ENCODE measurements at places on chromosomes 7 and 10.

GRCh38 chr7:8232999-8233847 is 28.7 kb downstream of the ICA1 start:
- no peak for DNase-seq

GRCh38 chr10:96670786-96671185 is 49.5 kb downstream of the PIK3AP1 start:
- no peak for DNase-seq

DNA sequence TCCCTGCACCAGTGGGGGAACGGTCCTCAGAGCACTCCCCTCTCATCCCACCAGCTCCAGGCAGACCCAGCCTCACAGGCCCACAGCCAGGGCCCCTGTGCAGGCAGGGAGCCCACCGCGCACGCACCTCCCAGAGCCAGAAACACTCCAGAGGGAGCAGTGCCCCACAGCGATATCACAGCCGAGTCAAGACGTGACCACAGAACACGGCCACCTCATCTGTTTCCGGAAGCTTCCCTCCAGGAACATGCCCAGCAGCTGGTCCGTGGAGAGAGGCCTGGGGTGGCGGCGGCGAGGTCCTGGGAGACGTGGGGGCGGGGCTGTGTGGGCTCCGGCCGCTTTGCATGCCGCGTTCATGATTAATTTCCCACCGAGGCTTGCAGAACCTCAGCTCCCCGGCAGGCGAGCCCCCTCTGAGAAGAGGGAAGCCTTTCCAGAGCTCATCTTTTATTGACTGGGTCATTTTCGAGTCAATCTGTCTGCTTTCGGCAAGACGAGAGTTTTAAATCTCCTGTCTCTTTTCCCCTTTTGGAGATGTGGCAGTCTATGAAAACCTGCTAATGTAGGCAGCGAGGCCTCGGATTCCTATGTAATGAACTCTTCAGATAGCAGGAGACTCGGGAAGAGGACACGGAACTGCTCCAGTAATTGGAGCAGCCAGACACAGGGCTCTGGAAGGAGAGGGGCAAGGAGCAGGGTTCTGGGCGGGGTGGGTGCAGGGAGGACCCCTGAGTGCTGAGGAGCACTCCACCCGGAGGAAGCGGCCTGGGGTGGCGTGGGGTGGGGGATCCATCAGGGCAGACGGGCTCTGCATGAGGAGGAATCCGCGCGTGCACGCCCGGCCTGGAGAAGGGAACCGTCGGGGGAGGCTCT is 242.8 kb downstream of the ELFN1 start:
- no peak for DNase-seq

DNA sequence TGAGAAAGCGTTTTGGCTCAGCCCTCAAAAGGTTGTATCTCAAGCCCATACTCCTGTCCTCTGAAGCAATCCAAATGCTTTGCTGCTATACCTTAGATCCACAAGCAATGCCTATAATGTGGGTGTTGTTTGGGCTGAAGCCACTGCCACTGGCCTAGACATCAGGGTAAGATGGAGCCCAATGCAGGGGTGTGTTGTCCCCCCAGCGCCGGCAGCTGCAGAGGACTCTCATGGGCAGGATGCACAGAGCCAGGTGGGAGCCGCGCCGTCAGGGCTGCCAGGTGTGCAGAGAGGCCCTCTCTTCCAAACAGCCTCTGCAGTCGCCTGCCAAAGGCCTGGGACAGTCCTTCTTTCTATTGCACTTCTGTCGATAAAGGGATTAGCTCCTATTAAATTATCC is 205.2 kb upstream of the SHH start:
- no peak for DNase-seq

DNA sequence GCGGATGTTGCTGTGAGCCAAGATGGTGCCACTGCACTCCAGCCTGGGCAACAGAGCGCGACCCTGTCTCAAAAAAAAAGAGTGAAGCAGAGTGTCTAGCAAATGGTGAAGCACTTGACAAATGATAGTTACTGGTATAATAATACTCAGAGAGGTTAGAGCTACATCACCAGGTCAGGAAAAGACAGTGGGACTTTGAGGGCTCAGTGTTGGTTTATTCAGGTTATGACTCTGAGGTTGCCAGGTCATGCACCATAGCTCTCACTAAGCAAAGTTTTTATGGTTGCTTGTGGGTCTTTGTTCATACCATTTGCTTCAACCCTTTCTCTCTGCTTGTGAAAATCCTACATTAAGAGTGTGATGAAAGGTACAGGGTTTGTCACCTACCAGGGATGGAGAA is 13.6 kb downstream of the MRPS33 start:
- DNase-seq = no peak

DNA sequence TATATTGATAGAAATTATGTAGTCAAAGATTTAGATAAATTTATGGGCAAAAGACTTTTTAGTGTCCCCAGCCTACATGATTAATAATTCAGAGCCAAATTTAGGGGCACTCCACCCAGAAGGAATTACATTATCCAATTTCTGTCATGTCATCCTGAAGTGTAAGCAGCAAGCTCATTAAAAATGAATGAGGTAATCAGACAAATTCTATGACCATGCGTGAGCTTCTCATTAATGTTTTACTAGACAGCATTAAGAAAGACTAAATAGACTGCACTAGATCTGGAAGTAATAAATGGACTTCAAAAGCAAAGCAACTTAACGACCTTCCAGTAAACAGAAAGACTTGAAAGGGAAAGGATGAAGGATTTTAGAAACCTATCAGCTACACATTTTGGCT is 22.7 kb upstream of the TRUB1 start:
- no peak for DNase-seq

DNA sequence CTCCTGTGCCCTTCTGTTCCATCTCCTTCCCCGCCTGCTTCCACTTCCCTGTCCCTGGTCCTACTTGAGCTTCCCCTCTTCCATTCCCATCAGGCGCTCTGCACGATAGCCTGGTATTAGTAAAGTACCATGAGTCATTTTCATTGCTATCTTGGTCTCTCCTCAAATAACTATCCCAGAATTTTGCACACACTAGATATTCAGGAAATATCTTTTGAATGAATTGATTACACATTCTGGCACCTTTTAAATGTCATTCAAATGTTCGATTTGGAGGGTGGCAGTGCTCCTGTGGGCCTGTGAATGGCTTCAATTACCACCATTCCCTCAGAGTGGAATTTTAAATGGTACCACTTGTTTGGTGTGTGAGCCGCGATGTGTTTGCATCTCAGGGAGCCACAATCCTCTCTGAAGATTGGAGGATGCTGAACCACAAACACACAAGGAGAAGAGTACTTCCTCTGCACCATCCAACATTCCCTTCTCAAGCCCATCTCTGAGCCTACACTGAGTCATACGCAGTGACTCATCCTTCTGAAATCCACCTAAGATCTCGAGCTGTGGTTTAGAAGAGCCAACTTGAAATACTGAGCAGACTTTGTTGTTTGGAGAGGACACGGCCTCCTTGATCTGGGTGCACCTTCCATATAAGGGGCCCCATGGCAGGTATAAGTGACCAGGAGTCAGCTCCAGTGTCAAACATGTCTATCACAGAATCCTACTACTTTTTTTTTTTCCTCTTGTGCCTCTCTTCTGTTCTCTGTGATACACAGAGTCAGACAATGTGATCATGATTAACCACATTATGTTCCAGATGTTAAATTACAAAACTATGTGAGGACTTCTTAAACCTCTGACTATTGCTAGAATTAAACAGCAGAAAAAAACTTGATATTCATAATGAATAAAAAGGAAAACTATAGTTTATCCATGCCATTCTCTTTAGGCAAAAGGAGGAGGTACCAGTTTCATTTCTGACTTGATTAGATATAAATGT is 81.9 kb downstream of the BMPER start:
- DNase-seq = no peak

DNA sequence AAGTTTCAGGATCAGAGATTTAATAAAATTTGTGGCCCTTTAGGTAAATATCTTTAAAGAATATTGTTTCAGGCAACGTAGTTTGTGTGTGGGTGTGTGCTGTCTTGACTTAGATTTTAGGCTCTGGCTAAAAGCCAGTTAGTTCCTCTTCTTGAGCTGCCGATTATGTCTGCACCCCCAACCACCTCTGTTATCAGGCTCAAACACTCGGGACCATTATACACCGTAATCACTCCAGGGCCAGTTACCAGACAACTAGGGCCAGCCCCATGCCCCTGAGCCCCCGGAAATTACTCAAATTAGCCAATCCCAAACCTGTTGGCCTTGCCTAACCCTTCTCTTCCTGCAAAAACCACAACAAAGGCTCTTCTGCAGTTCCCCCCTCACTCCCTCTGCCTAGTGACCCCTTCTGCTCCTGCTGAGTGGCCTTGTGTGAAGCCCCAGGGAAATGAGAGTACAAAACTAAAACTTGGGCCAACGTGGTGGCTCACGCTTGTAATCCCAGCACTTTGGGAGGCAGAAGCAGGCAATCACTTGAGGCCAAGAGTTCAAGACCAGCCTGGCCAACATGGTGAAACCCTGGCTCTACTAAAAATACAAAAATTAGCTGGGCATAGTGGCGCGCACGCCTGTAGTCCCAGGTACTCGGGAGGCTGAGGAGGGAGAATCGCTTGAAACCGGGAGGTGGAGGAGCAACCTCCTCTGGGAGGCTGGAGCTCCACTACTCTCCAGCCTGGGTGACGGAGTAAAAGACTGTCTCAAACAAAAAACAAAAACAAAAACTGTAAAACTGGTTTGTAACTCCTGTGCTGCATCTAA is 9.2 kb upstream of the HNRNPF start:
- no peak for DNase-seq

DNA sequence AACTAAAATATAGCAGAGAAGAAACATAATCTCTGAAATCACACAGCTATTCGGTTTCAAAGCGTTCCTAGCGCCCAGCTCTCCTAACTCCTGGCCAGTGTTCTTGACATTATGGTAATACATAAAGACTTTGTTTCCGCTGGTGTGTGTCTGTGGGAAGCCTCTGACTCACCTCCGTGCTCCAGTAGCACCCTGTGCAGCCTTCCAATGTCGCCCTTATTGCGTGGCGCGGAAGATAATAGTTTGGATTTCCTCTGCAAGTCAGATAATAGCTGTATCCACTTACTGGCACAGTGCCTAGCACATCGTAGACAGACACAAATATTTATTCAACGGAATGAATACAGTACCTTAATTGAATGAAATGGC is 570 bp downstream of the BMS1 start:
- DNase-seq = no peak

- DNase-seq = no peak
These were observed 121.5 kb upstream of the ZMIZ1 start for GRCh38 chr10:78947226-78947625.

Measured in lower lobe of right lung (tissue), 2 donors.